ENCODE measurements at places on chromosomes 7 and 10.

DNA sequence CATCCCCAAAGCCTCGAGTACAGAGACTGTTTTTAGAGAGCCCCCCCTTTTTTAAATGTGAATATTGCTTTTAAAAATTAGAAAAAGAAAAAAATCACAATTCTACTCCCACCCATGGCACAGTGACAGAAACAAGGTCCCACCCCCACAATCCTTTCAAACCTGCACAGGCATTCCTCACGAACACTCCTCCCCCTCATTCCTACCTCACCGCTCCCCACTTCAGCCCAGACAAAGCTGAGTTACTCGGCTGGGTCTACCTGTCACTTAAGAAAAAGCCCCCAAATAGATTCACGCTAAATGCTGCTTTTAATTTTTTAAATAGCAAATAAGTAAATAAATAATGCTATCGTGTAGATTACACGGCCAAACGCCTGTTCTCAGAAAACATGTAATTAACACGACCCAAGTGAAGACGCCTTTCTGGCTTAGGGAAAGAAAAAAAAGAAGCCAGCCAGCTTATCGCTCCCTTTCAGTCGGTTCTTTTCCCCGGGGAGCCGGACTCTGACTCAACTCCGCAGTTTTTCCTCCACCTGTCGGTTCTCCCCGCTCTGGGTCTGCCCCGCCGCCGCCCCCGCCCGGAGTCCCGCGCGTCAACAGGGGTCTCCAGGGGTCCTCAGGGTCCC, 739 bp downstream of the MPP7 start:
- DNase-seq = no peak

- DNase-seq = no peak
These were observed 17.3 kb downstream of the BAG3 start for GRCh38 chr10:119668461-119668860.

GRCh38 chr7:79876848-79877252, 257.8 kb upstream of the GNAI1 start:
- DNase-seq = no peak

DNA sequence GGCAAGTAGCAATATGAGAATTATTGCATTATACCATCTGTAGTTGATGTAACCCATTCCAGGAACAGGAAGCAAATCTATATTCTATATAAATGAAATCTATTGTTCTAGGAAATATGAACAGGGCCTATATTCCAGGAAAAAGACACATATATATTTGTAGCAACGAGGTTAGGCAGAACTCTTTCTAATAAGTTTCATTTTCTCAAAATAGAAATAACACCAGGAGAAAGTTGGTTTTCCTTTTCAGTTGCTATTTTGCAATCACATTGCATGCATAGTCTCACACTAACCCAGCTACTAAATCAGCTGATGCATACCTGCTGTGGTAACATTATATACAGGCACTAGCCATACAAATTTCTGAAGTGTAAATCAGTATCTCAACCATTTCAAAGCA, 6.2 kb upstream of the IFIT2 start:
- no peak for DNase-seq

- DNase-seq = no peak
These were observed 84.2 kb upstream of the DIP2C start for GRCh38 chr10:773562-774161.

GRCh38 chr7:132877573-132877972, 204.3 kb downstream of the CHCHD3 start:
- no peak for DNase-seq

DNA sequence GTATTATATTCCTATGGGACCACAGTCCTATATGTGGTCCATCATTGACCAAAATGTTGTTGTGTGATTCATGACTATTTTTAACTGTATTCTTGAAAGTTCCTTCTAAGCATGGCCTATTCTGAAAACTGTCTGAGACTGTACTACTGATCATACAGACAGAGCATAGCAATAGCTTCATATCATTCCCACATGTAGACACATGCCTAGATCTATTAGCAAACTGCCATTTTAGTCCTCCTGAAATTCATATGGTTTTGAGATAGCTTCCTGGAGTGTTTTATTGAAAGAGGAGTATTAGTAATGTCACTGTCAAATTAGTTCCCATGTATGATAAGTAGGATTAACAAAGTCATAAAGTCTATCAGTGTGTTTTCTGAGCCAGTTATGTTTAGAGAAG, 157.5 kb downstream of the BMPER start:
- no peak for DNase-seq

GRCh38 chr10:639751-640672, 49.5 kb downstream of the DIP2C start:
- DNase-seq = no peak

DNA sequence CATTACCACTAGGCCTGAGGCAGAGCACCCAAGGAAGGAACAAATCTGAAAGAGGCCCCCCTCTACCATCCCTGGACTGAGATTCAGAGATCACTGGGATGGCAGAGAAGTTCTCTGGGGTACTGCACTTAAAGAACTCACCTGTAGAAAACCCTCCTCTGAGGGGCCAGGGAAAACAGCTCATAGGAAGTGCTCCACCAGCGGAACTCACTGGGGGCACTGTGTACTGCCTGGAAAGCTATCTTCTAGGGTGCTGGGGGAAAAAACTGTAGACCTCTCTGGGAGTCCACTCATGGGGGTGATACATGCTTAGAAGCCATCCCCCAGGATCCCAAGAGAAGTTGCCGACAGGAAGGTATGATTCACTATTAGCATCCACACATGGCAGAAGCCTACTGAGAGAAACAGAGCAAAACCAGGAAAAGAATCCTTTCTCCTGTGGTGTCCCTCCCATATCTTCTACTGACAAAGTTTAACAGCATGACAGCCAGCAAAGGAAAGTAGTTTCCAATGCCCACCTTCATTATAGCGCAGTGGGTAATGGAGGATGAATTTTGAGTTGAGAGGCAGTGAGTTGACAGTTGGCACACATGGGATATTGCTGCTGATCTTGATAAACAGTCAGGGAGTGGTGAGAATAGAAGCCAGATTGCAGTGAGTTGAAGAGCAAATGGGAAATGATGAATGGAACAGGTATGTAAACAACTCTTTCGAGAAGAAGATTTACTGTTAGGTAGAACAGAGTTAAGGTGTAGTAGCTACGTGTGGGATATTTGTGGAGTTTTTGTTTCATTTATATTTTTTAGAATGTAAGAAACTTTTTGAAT, 20.9 kb downstream of the ANKIB1 start:
- no peak for DNase-seq

DNA sequence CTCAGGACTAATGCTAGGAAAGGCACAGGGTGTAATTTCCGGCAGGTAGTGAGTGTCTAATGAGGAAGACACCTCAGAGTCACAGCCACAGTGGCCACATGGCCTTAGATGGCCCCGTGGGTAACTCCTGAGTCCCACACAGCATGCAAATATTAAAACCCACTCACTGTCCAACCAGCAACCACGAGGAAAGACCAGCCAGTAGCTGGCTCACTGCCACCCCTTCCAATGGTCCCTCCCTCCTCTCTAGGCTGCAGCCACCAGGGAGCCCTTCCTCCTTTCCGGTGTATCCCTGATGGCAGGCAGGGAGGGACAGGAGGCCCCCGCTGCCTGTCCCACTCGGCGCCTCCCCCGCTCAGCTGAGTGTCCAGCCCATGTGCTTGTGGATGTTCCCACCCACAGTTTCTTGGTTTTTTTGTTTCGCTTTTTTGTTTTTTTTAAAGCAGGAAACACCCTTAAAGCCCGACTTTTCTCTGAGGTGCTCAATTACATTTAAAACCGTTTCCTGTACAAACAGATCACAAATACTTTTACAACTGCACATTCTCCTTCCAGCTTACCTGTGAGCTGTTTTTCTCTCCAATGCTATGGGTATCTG, 9.2 kb downstream of the BNIP3 start:
- DNase-seq = no peak

DNA sequence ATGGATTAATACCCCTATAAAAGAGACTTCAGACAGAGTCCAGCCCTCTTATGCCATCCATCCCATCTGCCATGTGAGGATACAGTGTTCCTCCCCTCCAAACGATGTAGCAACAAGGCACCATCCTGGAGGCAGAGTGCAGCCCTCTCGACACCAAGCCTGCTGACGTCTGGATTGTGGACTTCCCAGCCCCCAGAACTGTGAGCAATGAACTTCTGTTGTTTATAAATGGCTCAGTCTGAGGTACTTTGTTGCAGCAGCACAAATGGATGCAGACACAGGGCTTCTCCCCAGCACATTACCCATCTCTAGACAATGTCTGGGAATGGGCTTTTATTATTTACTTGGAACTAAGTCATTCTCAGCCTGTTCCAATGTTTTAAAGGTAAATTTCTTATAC, 195.6 kb downstream of the WDR37 start:
- DNase-seq = no peak

- DNase-seq = no peak
These were observed 85.9 kb upstream of the NPVF start for GRCh38 chr7:25314094-25314730.
